ENCODE measurements at places on chromosomes 5 and 9.
A peak's percentile ranks its signal among the peaks of the same experiment; 100 is the strongest.

DNA sequence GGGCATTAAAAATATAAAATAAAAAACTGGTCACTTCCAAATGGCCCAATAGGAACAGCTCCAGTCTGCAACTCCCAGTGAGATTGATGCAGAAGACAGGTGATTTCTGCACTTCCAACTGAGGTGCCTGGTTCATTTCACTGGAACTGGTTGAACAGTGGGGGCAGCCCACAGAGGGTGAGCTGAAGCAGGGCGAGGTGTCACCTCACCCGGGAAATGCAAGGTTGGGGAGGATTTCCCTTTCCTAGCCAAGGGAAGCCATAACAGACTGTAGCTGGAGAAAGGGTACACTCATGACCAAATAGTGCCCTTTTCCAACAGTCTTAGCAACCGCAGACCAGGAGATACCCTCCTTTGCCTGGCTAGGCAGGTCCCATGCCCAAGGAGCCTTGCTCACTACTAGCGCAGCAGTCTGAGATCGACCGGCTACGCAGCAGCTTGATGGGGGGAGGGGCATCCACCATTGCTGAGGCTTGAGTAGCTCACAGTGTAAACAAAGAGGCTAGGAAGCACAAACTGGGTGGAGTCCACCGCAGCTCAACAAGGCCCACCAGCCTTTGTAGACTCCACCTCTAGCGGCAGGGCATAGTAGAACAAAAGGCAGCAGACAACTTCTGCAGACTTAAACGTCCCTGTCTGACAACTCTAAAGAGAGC, 12.7 kb downstream of the RLN1 start:
- DNase-seq, result peak; percentile 78

GRCh38 chr9:76528642-76529190, 69.7 kb downstream of the GCNT1 start:
- no peak for DNase-seq

- no peak for DNase-seq
Measured at GRCh38 chr5:6317116-6317798, 61.1 kb downstream of the MED10 start.

- DNase-seq, result no peak
Measured at GRCh38 chr5:8897316-8897715, 648.6 kb downstream of the SEMA5A start.

DNA sequence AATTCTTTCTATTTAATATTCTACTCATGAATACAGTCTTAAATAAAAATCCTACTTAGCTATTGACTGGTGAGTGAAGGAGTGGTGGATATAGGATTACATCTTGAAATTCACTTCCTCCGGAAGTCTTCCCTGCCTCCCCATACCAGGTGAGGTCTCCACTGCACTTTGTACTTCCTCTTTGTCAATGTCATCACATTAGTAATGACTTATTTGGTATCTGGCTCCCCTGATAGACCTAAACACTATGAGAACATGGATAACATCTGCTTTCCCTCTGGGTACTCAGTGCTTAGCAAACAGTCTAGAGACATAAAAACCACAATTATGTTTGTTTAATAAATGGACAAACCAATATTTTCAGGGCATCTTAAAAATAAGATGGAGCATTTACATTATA, 532.1 kb downstream of the PDE4D start:
- DNase-seq, result no peak

- no peak for DNase-seq
Measured at GRCh38 chr5:68343421-68343826, 127.9 kb downstream of the PIK3R1 start.

- no peak for DNase-seq
Measured at GRCh38 chr5:71877511-71877910, 158.4 kb downstream of the CARTPT start.

DNA sequence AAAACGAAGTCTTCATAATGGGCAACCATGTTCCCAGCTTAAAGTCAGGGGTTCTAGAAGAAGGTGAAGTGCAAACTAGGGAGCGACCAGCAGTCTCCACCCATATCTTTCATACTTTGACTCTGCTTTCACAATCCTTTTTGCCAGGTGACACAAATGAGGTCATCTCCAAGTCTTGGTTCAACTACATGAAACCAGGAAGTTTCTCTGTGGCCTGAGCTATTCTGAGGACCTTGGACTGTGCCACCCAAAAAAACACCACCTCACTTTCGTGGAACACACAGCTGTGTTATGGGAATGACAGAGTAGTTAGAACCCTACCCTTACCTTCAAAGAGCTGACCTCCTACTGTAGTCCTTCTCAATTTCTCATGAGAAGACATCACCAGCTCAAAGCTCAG, 309.2 kb downstream of the AGTPBP1 start:
- DNase-seq, result no peak

GRCh38 chr5:134143944-134144941, 29.8 kb downstream of the TCF7 start:
- DNase-seq, result peak; percentile 37

GRCh38 chr5:154603953-154604679, 126.1 kb upstream of the HAND1 start:
- no peak for DNase-seq

- peak; percentile 58 for DNase-seq
Measured at GRCh38 chr9:129720181-129720864, 32.5 kb downstream of the PTGES start.

DNA sequence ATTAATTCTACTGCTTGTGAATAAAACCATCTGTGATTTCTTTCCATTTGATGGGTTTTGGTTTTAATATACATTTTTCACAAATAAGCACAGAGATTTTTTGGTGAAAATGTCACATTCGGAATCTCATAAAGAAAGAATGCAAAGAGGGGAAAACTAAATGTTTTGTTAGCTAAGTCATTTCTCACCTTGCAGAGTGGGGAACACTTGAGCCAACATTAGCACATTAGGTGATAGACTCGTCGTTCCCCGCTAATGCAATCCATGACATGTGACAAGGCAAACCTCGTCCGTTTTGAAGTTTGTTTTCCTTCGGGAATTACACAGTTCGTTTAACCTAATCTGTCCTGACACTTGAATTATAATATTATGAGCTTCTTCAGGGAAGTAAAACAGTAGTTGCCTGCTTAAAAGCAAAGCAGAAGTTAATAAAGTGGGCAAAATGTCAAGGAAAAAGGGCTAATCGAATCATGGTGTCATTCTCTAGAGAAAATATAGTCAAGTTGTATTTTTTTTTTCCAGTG, 95.8 kb upstream of the LMX1B start:
- no peak for DNase-seq

DNA sequence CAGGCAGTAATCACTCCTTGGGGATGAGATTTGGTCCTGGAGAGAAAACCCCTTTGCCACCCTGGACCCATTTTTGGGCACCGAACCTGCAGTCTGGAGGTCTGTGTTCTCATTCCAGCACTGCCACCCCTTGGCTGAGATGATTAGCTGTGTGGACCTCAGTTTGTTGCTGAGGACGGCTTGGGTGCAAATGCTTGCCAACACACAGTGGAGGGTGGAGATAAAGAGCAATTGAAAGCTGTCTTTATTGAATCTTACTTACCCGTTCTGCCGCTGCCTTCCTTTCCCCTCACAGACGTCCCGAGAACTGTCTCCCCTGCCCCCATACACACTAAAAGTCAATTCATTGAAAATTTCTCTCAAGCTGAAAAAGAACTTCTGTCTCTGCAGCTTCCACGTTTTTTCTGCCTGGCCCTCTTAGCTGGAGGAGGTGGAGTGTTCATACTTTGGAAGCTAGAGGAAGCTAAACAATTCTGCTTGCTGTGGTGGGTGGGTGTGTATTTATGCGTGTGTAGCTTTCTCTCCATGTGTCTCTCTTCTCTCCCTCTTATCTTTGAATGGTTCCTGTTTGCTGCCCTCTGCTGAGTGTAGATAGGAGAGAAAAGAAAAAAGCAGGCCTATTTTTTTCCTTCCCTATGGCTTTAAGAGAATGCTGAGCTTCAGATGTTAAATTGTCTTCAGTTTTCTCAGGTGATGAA, 6.6 kb downstream of the GALNT10 start:
- DNase-seq, result no peak

- DNase-seq, result no peak
Measured at GRCh38 chr5:97636766-97637165, 453.7 kb upstream of the RIOK2 start.

DNA sequence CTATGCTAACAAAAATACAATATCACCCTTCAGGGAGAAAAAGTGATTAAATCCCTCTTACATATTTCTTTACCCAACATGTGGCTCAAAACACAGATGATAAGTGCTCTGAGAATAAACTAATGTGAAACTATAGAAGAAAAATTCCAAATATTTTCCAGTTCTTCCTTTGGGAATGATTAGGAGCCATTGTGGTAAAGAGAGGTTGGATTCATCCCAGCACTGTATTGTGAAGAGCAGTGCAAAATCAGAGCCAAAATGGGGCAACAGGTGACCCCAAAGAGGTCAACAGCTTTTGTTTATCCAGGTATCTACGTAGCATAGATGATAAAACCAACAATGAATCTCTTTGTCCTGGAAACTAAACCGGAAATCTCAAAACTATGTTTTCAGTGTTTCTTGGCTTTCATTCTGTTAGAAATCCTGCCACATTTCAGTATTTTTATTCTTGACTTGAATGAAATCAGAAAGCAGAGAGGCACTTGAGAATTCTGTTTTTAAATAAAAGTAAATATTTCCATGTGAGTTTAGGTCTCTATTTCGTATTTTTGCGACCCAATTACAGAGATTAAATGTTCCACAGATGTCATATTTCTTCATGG, 120.4 kb upstream of the FST start:
- DNase-seq, result no peak

- no peak for DNase-seq
Measured at GRCh38 chr9:126317513-126317912, 9.1 kb upstream of the MVB12B start.

DNA sequence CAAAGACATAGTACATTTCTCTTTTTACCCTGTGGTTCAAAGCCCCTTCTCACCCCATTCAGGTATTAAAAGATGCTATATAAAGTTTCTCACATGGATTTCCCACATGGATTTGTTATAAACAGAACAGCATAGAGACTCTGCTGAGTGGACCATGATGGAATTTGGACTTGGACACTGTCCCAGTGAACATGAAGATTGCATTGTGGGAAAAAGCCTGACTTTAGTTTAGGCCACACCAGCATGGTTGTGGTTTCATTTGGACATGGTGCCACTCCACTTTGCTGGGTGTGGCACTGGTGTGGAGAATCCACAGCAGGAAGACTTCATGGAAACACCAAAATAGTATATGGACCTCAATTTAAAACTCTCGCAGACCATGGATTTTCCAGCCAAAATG, 124.6 kb downstream of the ARHGAP26 start:
- no peak for DNase-seq

DNA sequence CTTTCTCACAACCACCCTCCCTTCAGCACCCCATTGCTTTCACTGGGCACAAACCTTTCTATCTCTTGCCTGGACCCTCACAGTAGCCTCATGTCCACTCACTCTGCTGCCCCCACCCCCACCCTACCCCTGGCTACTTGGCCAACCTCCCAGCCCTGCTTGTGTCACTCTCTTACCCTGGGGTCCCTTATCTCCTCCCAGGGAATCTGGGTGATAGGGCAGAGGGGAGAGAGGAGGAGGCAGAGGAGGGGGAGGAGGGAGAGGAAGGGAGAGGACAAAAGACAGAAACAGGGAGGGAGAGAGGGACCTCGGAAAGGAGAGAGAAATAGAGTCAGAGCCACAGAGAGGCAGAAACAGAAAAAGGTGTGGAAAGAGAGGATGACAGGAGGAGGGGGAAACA, 25.0 kb upstream of the KIF12 start:
- DNase-seq, result no peak

GRCh38 chr9:38687389-38687842, 32.5 kb downstream of the FAM240B start:
- peak; percentile 66 for DNase-seq

- DNase-seq, result no peak
Measured at GRCh38 chr9:21653091-21653490, 149.3 kb upstream of the MTAP start.

- DNase-seq, result no peak
Measured at GRCh38 chr5:57335092-57335660, 147.4 kb downstream of the ACTBL2 start.

GRCh38 chr5:160165137-160166068, 46.2 kb upstream of the PWWP2A start:
- peak; percentile 85 for DNase-seq

DNA sequence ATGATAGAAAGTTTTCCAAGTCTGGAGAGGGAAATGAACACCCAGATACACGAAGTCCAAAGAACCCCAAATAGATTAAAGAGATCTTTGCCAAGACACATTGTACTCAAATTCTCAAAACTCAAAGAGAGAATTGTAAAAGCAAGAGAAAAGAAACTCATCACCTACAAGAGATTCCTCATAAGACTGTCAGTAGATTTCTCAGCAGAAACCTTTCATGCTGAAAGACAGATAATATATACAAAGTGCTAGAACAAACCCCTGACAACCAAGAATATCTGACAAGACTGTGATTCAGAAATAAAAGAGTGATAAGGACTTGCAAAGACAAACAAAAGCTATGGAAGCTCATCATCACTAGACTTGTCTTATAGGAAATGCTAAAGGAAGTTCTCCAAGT, 326.7 kb upstream of the ZNF608 start:
- DNase-seq, result no peak

GRCh38 chr5:150271296-150271692, 18.3 kb downstream of the CAMK2A start:
- DNase-seq, result no peak

DNA sequence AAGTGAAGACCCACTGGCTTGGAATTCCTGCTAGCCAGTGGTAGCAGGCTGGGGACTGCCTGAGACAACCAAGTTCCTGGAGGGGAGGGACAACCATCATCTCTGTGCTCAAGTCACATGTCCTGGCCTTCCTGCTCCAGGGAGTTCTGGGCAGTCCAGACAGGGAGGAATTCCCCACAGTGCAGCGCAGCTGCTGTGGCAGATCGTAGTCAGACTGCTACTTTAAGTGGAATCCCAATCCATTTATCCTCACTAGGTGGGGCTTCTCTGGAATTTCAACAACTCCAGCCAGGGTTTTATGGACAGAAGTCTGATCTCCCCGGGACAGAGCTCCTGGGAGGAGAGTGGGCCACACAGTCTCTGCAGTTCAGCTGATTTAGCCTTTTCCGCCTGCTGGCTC, 20.9 kb upstream of the OR5C1 start:
- DNase-seq, result no peak

- peak; percentile 87 for DNase-seq
Measured at GRCh38 chr5:128083811-128084227, 253 bp downstream of the SLC12A2 start.

- peak; percentile 92 for DNase-seq
Measured at GRCh38 chr9:132079391-132080091, at the start of gene MED27. MED27 (minus strand) TSS chr9:132079867; CDS start chr9:132079844, 23 bp downstream.

Measured in ecto neural progenitor cell (in vitro differentiated cells).